ENCODE measurements at places on chromosomes 2 and 18.

DNA sequence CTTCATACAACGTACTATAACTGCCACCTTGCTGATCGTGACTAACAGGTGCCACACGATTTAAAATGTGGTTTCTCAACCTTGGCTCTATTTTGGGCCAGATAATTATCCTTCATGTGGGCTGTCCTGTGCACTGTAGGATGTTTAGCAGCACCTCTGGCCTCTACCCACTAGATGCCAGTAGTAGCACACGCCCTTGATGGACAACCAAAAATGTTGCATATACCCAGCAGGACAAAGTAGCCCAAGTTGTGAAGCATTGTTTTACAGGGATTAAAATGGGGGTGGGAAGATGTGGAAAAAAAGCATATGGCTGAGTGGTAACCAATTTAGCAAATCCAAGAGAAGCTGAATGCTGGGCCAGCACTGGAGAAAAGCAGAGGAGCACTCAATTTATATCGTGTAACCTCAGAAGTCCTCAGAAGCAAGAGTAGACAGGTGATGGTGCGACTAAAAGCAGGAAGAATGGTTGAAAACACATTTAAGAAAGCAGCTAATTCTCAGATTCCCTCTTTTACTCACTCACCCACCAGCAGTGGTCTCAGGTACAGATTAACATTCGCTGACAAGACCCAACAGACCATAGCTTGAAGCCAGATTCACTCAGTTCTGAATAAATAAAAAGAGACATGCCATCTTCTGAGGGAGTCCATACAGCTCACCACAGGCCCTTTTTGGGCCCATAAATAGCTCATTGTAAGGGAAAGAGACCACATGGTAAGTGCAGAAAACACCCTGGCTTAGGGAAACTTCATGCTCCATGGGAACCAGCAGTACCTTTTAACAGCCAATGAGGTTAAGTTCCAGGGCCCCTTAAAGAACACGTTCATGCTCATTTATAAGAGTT is 50.6 kb downstream of the RAPH1 start:
- DNase-seq, result peak; percentile 70

GRCh38 chr2:147679191-147679954 is 165.5 kb upstream of the ACVR2A start:
- no peak for DNase-seq

DNA sequence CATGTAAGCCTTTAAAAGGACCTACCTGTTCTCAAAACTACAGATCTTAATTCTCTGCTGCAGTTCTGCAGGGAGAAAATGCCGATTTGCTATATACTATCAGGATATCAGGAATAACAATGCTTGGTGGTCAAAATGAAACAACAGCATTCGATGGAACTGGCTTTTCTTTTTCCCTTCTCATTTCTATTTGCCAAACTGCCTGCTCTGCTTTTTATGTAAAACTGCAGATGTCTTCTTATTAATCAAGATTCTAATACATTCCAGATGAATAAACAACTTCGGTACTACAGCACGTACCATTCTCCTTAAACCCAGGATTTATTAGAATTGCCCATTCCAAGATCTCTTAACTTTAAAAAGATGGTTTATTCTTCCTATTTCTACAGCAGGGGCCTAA is 100.9 kb downstream of the ZNF521 start:
- no peak for DNase-seq

DNA sequence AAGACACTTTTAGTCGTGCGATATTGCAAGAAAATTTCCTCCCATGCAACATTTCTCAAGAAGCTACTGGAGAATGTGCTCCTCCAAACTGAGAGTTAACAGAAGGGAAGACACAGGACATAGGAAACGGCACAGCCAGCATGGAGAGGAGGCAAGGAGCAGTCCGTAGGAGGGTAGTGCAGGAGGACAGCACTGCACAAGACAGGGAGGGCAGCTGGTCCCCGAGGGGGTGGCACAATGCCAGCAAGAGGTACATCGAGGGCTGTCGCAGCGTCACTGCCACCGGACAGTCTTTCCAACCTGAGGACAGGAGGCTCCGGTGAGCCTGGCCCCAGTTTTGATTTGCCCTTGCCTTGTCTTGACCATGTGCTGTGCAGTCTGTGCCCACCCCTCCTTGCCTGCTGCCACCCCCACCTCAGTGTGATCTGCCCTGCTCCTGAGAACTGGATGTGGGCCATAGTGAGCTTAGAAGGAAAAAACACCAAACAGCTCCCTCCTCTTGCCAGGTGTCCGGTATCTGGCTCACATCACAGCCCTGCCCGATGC is 81.6 kb upstream of the LAPTM4A start:
- no peak for DNase-seq

- DNase-seq, result no peak
These were observed 150.0 kb downstream of the IKZF2 start for GRCh38 chr2:213001297-213001910.

- DNase-seq, result no peak
These were observed 6.8 kb upstream of the ARHGAP28 start for GRCh38 chr18:6722690-6723089.

- DNase-seq, result no peak
These were observed 273.2 kb upstream of the CCDC68 start for GRCh38 chr18:55232506-55232905.

DNA sequence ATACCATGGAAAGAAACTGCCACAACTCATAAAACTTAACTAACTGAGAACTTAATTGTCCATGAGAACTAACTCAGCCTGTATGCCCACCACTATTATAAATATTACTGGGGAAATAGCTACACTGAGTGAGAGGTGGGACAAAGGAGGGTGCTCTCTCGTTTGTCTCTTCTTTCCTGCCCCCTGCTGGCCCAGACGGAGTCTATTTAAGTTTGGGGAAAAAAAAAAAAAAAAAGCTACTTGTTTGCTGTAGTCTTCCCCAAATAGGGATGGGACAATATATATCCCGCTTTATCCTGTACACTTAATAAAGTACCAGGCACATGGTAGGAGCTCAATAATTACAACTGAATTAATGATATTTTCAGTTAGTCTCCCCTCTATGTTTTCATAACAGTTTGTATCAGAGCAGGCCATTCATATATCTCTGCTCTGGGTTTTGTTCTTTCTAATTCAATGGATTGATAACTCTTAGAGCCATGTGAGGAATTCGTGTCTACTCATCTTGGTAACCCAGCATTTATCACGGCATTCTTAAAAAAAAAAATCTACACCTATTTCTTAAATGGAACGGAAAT is 647.6 kb upstream of the PKDCC start:
- DNase-seq, result no peak

DNA sequence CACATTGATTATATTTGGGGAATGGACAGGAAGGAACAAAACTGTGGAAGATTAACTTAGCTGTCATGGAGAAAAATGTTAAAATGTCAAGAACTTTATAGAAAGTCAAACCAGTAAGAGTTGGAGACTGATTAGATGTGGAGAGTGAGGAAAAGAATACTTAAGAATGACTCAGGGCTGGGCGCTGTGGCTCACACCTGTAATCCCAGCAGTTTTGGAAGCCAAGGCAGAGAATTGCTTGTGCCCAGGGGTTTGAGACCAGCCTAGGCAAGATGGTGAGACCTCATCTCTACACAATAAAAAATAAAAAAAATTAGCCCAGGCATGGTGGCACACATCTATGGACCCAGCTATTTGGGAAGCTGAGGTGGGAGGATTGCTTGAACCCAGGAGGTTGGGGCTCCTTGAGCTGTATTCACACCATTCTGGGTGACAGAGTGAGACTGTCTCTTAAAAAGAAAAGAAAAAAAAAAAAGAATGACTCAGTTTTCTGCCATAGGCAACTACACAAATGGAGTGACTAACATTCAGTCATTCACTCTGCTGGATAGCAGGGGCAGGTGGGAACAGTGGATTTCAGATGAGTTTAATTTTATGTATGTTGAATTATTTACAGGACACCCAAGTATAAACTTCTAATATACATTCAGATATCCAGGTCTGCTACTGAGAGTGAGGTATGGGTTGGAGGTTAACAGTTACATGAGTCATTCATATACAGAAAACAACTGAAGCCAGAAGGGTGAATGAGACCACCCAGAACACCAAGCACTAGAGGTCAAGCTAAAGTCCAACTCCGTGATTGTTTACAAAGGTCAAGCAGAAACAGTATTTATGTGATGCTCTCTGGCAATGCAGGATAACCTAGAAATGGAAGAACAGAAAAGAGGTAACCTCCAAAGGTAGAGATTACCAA is 33.9 kb downstream of the ORC2 start:
- no peak for DNase-seq

DNA sequence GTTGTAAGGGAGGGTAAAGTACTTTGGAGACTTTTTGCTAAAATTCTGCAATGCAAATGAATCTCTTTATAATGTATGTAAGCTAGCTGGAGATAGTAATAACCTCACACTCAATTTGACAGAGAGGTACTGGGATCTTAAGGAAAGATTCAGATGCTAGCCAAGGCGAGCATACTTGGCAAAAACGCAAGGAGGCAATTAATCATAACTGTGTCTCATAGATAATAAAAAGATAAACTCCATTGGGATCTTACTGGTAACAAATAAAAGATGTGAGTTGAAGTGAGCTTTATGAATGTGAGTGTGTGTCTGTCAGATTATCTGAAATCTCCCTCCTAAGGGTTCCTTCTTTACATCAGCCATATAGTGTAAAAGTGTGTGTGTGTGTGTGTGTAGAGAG is 533.0 kb downstream of the TMX3 start:
- no peak for DNase-seq

GRCh38 chr2:72971036-72971435 is 53.7 kb downstream of the EMX1 start:
- no peak for DNase-seq

- DNase-seq, result no peak
These were observed at the start of gene GAREM2 for GRCh38 chr2:26172871-26173775. TSS of gene GAREM2 (plus strand) at chr2:26173088. CDS start at chr2:26173221, 133 bp downstream.

DNA sequence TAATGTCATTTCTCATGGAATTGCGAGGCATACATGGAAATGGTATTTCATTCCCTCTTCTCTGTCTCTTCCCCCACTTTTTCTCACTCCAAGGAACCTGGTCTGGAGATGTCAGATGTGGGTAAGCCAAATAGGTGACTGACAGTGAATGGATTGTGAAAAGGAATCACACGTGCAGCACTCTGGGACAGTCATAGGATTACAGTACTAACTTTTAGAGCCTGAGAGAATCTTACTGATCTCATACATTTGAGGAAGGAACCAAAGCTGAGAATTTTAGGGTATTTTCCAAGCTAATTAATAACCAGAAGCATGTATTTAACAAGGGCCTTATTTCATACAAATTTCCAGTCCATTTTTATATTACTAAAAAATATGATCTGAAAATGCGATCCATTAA is 58.1 kb upstream of the ERBB4 start:
- DNase-seq, result no peak

DNA sequence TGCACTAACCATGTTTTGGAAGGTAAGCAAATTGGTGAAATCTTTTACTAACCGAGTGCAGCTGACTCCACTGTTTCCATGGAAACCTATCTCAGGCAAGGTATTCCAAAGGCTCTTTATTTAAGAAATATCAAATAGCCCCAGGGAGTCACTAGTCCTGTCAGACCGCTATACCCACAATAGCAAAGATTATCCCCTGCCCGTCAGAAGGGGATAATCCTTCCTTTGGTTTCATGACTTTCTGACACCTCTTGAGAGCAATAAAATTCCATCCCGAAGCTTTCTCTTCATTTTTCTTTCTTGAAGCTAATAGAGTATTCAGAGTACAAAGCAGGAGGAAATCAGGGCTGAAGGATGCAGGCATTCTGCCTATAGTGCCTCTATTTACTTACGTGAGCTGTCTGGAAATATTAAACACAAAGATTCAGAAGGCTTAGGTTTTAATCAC is 34.7 kb upstream of the MAP2 start:
- no peak for DNase-seq

DNA sequence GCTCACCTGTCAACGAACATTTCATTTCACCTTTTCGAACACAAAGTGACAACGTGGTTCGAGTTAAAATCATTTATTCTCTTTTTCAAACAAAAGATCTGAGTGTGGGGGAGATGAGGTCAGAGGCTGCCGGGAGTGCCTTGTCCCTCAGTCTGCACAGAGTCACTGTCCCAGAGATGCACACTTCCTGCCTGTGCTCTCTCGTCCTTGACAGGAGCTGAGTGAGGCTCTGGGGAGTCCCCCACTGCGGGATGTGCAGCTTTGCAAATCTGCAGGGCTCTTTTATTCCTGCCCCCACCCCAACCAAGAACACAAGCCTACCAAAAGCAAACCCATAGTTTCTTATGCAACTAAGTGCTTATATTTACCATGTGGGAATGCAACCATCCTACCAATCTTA is 497.8 kb downstream of the EIPR1 start:
- DNase-seq, result peak; percentile 41

DNA sequence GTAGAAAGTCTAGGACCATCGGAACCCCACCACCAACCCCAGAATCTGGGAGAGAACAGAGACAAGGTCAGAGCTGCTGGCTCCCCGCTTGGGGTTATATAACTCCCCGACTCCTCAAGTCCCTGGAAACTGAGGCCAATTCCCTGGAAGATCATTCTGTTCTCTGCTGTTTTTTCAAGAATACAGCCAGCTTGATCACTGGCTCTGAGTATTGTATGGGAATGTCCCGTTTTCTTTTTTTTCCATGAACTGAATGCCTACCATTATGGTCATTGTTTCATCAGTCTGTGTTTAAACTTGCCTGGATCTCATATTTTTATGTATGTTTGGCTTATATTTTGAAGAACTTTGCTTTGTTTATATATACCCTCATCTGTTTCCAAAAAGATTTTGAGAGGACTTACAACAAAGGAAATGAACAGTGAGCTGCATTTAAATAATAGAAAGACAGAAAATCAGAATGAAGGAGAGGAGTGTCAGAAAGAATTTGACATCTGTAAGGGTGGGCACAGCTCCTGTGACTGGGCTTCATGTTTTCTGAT is 90.0 kb upstream of the ALPP start:
- no peak for DNase-seq

DNA sequence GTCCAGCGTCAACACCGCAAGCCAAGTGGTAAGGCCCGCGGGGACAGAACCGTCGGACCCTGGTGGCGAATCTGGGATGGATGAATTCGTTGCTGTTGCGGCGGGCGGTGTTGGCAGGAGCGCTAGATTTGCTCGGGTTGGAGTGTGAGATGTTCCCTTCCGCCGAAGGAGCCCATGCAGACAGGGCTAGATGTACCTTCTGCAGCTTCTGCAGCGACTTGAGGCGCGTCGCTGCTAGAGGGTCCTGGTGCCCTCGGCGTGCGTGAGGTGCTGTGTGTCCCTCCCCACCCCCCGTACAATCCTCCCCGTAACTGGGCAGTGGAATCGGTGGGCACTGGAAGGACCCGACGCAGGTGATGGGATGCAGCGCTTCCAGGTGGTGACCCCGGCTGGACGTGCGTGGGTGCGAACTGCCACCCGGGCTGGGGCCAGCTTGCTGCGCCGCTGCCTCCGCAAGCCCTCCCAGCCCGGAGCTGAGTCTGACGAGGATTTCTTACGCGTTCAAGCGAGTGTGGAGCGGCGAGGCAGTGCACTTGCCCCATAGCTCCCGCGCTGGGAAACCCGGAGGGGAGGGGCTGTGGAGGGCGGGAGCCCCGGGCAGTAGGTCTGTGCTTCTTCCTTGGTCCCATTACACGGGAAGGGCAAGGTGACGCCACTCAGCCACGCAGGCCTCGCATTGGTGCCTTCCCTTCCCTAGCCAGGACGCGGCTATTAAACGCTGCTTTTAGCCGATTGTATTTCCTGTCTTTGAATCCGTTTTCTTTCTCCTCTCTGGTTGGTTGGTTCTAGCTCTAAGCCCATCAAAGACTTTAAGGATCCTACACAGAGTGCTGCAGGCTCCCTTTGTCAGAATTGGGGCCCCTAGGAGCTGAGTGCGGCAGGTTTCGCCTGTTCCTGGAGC is 34.2 kb downstream of the CHRNA1 start:
- no peak for DNase-seq

All from RPMI8226 (cell line).